ENCODE measurements at places on chromosomes 3 and 15.
A peak's percentile ranks its signal among the peaks of the same experiment; 100 is the strongest.

GRCh38 chr3:19734453-19734852, 199.6 kb downstream of the EFHB start:
- DNase-seq, result no peak

- DNase-seq, result no peak
These were observed 120.0 kb downstream of the ATG7 start for GRCh38 chr3:11392014-11392859.

GRCh38 chr15:51580982-51581381, 41.6 kb downstream of the DMXL2 start:
- no peak for DNase-seq

DNA sequence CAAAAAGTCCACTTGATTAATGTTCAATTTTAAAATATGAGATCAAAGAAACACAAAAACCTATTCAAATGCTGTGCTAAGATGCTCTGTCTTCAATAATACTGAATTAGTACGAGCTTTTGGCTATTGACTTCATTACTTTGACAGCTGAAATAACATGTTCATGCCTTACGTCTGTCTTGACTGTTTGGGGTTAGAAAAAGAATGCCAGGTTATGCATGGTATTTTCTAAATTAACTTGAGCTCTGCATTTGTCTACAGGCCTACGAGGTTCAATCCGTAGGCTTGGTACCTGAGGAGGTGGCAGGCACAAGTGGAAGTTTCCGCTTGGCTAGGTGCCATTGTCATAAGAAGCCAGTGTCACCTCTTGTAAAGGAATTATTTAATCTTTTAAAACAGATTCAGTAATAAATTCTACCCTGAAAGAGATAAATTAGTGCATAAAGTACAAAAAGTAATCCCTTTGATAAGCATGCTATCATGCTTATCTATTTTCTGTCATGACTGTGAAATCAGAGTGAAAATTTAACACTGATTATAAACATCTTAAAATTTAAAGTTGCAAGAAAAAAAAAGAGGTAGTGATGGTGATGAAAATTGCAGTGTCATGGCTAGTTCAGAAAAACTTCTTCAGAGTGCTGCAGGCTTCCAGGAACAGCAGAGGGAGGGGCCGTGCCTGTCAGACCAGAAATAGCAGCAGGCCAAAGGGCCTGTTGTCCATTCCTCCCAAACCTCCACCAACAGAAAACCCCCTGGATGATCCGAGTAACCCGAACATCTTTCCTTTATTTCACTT, 115.7 kb downstream of the ARRDC4 start:
- no peak for DNase-seq

DNA sequence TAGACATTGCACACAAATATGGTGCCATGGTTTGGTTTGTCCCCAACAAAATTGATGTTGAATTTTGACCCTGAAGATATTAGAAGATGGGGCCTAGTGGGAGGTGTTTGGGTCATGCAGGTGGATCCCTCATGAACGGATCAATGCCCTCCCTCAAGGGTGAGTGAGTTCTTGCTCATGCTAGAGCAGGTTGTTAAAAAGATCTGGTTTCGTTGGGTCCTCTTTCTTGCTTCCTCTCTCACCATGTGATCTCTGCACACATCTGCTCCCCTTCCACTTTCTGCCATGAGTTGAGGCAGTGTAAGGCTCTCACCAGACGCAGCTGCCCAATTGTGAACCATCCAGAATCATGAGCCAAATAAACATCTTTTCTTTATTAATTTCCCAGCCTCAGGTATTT, 87.8 kb upstream of the MDFIC2 start:
- DNase-seq, result no peak

DNA sequence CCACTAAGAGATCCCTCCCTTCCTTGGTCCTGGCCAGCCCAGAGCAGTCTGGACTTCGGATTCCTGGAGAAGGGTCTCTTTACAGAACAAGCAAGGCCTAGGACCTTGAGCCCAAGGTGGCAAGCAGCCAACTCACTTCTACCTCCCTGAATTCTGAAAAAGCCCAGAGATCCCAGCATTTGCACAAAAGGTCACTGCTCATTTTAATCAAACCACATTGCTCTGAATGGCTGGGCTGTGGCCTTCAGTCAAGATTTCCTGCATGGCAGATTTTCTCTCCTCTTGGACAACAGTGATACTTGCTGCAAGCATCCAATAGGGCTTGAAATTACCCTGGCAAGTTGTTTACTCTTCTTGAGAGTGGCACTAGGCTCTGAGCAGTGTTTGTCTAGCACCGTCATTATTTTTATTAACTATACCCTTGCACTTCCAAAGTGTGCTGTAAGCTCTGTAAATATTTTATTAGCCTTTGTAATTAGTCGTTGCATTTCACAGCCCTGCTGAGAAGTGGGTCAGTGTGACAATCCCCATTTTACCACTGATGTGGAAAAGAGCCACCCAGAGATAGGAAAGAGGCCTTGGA, 274.7 kb upstream of the CTNNB1 start:
- DNase-seq, result no peak

DNA sequence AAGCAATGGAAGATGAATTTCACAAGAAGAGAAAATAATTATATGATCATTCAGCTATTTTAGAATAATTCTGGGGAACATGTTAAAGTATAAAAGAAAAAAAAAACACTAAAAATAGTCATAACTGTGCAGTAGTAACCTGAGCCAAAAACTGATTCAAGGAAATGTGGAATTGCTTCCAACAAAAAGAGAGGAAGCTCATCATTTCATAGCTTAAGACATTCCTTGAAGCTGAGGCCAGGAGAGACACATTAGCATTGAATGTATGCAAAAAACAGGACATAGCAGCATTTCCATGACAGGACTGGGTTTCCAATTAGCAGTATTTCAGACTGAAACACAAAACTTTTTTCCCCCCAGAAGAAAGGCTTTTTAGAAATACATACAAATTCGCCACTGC, 27.7 kb upstream of the LRRN1 start:
- no peak for DNase-seq

DNA sequence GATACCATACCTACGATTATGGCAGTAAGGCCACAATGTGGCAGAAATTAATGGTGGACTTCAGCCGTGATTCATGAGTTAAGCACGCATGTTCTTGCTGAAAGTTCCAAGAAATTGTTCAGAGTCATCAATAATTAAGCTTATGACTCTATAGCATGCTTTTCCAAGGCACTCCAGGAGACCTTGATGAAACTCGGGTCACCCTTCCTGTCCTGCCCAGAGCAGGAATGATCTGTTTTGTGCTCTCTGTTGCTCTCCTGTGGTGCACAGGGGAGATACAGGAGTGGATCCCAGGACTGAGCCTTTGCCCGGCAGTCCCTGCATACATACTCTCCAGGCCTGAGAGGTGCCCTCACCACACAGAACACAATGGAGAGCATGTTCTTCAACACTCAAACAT, 141.6 kb upstream of the SLC2A2 start:
- DNase-seq, result no peak

GRCh38 chr3:133872161-133872560, 23.5 kb downstream of the RAB6B start:
- DNase-seq, result no peak

DNA sequence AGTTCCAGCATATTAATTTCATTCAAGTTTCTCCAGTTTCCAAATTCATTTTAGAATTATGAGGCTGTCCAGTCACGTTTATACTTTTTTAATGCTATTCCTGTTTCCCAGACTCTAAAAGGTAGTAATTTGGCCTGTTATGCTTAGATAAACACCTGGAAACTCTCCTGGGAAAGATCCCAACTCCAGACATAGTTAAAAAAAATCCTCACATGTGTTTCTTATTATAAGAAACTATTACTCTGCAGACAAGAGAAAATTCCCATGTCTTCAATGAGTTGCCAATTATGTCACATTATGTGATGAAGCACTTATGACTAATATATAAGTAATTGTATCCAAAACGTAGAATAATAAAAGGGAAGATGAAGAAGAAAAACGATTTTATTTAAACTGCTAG, 137.1 kb upstream of the TMC3 start:
- no peak for DNase-seq

DNA sequence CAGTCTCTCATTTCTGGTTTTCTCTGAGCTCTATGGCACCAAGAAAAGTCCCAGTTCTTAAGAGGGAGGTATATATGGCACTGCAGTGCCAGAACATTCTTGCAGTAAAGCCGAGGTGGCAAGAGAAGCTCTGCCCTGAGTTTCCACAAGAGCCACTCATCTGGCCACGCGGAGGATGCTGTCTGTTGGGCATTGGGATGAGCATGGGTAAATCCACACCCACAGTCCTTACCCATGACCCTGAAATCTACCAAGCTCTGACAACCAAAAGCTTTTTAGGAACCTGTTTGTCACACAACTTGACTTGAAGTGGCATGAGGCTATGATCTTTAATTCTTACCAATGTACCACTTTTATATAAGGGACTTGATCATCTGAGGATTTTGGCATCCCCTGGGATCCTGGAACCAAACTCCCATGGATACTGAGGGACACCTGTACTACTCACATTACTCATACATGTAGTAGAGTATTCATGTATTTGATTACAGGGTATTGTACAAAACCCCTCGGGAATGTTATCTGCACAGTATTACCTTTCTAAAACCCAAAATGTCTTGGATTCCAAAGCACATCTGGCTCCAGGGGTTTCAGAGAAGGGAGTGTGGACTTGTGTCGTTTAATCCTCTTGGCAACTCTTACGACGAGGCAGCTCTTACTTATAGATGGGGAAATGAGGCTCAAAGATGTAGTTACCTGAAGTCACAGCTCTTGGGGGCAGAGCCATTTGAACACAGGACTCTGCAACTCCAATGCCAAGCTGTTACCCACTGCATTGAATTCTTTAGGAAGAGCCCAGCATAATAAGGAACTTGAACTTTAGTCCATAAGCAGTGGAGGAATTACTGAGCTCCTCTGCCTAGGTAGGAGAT, 8.8 kb downstream of the RPL32 start:
- DNase-seq, result no peak

- no peak for DNase-seq
These were observed 117.6 kb upstream of the TBL1XR1 start for GRCh38 chr3:177314897-177315296.

DNA sequence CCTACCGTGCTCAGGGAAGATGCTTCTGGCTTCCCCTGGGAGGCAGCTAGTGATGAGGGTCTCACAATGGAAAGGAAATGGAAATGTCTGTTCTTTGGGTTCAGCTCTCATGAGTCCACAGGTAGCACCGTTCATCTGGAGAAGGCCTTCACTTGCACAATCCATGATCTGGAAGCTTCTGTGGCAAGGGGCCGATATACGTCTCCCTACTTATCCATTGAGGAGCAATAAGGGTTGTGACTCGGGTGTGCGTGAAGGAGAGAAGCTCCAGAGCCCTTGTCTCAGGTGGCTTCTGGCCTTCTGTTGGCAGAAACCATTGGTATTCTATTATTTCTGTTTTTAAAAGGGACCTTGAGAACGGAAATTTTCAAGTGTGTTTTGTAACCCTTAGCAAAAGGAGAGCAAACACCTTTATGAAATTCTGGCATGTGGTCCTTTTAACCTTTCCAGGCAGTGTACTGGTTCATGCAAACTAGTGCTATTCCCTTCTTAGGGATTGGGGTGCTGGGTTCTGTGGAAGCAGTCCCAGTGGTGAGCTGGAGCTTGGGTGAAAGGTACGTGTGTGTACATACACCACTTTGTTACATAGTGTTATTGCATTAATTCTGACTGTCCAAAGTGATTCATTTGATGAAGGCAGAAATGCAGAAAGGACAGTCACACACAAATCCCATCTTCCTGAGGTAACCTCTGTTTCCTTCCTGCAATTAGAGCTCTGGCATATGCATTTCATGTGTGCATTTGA, 32.5 kb downstream of the KLF13 start:
- no peak for DNase-seq

DNA sequence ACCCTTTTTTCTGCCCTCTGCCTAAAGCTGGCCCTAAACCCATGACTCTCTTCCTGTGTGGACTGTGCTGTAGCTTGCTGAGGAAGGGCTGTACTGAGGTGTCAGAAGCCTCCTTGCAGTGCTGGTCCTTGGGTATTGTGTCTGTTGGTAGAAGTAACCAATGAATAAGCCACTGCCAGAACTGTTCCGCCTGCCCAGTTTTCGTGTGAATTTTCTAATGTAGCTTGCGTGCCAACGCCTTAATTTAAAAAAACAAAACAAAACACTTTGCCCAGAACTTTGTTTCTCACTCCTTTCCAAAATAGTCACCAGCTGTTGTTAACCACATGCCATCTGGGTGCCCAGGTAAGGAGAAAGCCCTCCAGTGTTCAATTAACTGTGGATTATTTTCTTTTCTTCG, 101.9 kb downstream of the KLHL25 start:
- DNase-seq, result peak; percentile 71

DNA sequence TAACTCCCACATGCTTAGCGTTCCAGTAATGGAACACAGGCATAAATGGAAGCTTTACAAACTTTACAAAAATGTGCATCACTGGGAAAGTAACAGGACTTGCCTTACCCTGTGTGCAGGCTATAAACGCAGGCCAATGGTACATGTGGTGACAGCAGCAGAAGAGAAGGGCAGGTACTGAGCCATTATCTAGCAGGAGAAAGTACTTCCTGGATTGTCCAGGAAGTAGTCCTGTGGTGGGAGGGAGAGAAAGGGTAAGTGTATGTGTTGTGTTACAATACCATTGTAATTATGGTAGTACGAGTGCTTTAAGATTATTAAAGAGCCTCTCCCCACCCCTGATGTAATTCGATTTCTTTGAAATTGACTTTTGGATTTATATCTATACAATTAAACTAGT, 5.3 kb downstream of the ATP1B3 start:
- DNase-seq, result no peak

- DNase-seq, result no peak
These were observed 342.1 kb downstream of the TIGIT start for GRCh38 chr3:114635878-114636277.

DNA sequence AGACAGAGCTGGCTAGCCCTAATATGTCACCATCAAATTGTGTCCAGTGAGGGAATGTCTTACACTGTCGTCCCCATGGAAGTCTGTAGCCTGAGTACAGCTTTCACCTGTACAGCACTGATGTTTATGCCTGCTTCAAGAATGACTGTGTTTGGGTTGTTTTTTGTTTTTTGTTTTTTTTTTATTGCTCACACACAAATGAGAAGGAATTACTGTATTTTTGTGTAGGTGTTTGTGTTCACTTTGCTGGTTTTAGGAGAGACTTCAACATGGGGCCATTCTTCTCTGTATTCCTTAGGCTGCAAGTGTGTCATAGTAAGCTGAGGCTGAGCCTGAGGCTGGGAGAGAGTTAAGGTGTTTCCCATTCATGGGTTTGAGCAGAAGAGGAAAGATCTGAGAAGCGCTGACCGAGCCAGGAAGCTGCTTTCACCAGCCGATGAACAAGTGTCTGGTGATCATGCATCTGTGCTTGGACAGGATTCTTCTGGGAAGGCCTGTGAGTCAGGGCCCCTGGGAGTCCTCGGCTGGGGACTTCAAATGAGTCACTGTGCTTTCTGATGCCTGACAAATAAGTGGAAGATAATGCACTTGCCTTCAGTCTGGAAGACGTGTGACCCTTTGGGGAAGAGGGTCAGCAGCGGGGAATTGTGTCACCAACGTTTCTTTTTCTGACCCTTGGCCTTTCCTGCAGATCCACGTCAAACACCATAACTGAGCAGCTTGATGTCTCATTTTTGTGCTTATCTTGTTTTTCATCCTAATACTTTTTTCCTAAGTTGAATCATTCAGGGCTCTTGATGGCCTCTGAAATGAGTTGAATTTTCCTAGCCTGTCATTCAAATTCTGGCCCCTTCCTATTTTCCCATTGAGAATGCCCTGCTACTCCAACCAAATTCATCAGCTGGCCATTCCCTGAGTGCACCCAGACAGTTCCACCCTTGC, 36.7 kb upstream of the ZBTB38 start:
- no peak for DNase-seq

Measured in CD4-positive, alpha-beta T cell treated with Interleukin-1 beta for 1 hour (primary cell).